DMS153 (cell line): ENCODE measurements at places on chromosomes 4 and X.

DNA sequence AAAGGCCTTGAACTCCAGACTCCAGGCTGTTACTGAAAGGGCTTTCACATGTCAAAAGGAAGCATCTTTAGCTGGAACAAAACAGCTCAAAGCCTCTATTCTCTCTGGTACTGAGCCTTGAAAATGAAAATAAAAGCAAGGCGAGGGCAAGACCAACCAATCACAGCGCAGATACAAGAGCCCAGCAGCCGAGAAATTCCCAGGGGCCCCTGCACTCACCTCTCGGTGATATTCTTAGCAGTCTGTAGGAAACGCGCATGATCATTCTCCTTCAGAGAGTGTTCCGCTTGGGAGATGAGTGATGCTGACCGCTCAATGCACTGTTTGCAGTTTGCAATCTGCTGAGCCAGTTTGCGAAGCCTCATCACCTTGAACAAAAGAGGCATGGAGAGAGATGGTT, 138.1 kb downstream of the MID1 start:
- DNase-seq, result no peak

GRCh38 chrX:130212371-130212770, 40.6 kb downstream of the RAB33A start:
- no peak for DNase-seq

GRCh38 chr4:85358831-85359230, 116.1 kb upstream of the ARHGAP24 start:
- no peak for DNase-seq

DNA sequence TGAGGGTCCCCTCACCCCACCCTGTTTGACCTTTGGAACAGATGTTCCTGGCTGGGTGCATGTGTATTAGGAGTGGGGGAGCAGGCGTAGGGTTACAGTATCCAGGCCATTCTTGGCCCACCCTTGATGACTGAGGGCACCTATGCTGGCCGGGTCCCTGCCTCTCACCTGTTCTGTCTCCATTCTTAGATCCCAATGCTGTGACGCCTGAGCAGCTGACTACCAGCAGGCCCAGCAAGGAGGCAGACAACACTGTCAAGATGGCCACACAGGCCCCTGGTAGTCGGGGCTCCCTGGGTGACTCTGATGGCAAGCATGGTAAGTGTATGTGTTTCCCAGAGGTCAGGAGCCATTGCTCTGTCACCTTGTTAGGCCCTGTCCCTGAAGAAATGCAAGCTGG, 10.9 kb downstream of the EFNB1 start:
- no peak for DNase-seq

- no peak for DNase-seq
Measured at GRCh38 chr4:53432528-53433424, 55.3 kb downstream of the FIP1L1 start.

GRCh38 chr4:103634236-103634635, 85.5 kb downstream of the TACR3 start:
- DNase-seq, result no peak

GRCh38 chrX:12984603-12985319, 9.9 kb downstream of the TMSB4X start:
- DNase-seq, result peak; percentile 22

DNA sequence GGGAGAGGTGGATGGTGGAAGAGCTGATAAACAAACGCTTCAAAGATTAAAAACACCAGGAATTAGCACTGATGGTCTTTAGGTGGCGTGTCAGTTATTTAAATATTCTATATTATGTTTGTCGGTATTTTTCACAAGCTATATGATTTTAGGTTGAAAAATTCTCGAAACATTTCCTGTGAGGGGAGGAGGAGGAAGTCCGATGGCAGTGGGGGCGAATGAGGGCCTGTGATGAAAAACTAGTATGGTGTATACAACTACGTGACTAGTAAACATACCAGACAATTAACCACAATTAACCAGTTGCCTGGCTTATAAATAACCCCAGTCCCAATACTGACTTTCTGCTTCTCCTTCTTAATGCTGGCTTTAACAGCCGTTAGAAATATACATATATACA, 595 bp upstream of the NAP1L2 start:
- DNase-seq, result no peak

- DNase-seq, result peak; percentile 51
Measured at GRCh38 chr4:16083241-16084191, at the start of gene PROM1. TSS of gene PROM1 (minus strand) at chr4:16084023. CDS start at chr4:16075906, 8,117 bp downstream.

DNA sequence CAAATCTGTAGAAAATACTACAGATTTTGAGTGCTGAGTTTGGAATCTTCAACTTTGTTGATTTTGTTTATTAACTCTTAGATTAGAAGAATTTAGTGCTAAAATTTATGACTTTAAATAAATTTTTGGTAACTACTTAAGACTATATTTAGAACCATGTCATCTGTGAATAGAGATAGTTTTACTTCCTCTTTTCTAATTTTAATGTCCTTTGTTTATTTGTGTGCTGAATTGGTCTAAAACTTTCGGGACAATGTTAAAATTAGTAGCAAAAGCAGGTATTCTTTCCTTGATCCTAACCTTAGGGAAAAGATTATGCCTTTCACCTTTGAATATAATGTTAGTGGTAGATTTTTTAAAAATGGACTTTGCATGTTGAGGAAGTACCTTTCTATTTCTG, 119.7 kb upstream of the CXorf51A start:
- DNase-seq, result no peak

- no peak for DNase-seq
Measured at GRCh38 chrX:130014770-130015169, 32.3 kb downstream of the BCORL1 start.

DNA sequence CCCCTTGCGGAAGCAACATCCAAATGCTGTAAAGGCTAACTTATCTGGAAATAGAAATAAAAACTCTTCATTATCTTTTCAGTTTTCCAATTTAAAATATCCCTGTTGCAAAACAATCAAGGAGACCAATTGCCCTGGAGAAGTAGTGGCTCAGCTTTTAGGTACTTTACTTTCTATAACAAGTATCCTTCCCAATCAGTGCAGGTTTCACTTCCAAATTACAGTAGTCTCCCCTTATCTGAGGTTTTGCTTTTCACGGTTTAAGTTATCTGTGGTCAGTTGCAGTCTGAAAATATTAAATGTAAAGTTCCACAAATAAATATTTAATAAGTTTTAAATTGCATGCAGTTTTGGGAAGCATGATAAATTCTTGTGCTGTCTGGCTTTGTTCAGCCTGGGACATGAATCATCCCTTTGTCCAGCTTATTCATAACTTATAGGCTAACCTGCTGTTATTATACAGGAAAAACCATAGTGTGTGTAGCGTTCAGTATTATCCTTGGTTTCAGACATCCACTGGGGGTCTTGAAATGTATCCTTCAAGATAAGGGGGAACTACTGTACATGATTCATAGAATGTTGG, 973.1 kb upstream of the GRID2 start:
- no peak for DNase-seq

GRCh38 chr4:139530833-139531427, 25.1 kb downstream of the SETD7 start:
- DNase-seq, result no peak

DNA sequence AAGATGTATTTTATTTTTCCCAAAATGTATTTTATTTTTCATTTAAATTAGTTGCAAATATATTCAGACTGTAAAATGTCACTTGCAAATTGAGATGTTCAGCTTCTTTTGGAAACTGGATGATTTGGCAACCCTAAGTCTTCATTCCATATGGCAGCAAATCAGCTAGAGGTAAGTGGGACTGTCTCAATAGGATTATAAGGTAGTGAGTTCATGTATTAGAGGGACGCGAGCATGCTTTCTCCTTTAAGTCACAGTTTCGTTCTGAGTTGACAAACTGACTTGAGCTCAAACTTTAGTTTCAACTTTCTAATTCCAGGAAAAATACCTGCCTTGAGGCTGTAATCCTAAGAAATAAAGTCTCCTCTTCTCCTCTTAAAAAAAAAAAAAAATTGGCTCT, 44.2 kb upstream of the TMEM131L start:
- no peak for DNase-seq

GRCh38 chr4:137610960-137611359, 78.7 kb upstream of the PCDH18 start:
- DNase-seq, result no peak

DNA sequence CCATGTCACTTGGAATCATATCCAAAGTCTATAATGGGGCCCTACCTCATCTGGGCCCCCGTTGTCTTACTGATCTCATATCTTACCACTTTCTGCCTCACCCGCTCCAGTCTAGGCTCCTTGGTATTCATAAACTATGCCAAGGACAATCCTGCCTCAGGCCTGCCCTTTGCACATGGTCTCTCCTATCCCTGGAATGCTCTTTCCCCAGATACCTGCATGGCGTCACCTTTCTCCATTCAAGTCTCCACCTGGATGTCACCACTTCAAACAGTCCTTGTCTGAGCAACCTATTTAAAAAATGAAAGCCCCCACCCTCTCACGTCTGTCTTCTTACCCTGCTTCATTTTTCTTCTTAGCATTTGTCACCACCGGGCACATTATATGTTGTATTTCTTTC, 8.2 kb downstream of the VGLL1 start:
- DNase-seq, result no peak

DNA sequence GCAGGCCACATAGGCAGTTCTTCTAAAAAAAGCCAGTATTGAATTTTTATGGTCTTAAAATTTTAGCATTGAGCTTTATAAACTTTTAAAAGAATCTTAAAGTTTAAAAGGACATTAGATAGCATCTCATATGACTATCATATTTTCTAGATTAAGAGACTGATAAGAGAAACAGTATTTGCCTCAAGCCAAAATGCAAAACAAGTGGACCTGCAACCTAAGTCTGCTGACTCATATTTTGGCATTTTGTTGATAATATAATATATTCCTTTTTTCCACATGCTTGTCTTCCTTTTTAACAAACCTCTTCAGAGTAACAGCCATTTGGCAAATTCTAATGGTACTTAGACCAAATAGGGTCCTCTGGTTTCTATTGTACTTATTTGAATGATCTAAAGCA, 328.5 kb upstream of the GALNTL6 start:
- DNase-seq, result no peak
